ENCODE measurements at places on chromosomes 4 and X. TPM values are rescaled to one million over a fixed set of nuclear protein-coding genes. Genes with fewer than 3 reads are reported as not detected.

DNA sequence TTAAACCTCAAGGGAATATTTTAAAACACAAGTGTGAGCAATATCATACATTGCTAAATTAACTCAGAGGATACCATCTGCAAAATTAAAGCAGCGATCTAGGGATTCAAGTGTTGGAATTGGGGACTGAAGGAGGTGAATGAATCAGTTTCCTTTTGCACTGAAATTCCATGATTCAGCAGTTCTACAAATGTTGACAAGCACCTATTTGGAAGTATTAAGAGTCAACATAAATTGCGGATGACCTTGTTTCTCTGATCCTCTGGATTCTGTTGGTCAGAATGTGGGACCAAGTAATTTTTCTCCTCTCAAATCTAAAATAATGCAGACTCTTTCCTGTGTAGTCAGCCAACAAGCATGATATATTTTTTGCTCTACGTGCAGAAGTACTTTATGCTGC lies 78.8 kb downstream of the LDB2 start:
- DNase-seq, result no peak

ADGRG2 gene
- total RNA-seq, result 0.34 TPM

- DNase-seq, result no peak
Measured at GRCh38 chr4:110730318-110730717, 107.4 kb upstream of the PITX2 start.

DNA sequence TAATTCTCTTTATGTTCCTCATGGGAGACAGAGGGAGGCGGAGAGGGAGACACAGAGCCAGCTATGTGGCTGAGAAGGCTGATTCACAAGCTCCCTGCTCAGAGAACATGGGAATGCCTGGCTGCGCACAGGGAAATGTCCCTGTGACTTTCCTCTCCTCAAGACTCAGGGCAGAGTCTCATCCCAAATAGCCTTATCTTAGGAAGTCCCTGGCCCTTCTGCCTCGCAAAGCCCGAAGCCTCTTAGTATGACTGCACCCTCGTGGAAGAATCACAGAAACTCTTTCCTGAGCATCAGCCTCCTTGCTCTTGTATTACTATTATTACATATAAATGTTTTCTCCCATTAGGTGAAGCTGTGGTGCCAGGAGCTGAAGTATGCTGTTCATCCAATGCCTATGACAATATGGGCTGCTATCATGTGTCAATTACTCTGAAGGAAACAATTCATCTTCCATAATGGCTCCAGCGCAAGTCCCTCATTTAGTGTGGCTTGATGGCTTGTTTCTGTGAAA lies 230.5 kb downstream of the MGST2 start:
- no peak for DNase-seq

TMEM144 gene
- total RNA-seq, result 33.4 TPM

RAB41 gene
- total RNA-seq, result not detected

SNCA gene
- total RNA-seq, result 3.9 TPM

MAP9 gene
- 3.7 TPM for total RNA-seq

DNA sequence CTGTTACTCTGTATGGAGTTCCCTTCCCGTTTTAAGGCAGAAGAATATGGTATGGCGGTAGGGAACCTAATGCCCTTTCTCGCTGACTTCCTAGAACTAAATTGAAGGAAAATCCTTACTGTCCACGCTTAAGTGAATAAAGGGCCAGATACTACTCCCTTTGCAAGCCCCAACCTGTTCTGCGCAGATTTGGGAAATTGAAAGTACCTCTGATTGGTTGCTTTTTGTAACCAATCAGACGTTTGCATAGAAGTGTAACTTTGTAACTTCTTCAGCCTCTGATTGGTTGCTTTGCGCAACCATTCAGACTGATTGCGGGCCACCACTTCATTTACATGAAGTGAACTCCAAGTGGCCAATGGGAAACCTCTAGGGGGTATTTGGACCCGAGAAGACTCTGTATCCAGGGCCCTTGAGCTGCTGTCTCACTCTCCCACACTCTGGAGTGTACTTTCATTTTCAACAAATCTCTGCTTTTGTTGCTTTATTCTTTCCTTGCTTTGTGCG lies 1.2 kb upstream of the TMEM33 start:
- no peak for DNase-seq

DNA sequence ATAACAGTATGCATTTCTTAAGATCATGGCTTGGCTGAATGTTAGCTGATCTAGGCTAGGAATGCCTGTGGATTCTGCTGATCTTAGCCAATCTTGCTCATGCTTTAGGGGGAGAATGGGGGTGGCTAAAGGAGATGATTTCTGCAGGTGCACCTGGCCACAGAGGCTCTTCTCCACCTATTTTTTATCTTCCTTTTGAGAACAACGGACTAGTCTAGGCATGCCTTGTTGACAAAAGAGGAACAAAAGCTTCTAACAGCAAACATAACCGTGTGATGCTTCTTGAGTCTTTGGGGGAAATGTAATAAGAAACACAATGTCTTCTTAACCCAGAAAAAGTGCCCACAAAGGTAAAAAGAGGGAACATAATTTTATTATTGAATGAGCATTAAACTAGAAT lies 743.5 kb downstream of the ARAP2 start:
- DNase-seq, result no peak

- DNase-seq, result no peak
Measured at GRCh38 chr4:153782581-153782980, 6.3 kb downstream of the SFRP2 start.

Measured in left colon (tissue), 2 donors.